SW480 (cell line): ENCODE measurements at places on chromosomes 2 and 18.

DNA sequence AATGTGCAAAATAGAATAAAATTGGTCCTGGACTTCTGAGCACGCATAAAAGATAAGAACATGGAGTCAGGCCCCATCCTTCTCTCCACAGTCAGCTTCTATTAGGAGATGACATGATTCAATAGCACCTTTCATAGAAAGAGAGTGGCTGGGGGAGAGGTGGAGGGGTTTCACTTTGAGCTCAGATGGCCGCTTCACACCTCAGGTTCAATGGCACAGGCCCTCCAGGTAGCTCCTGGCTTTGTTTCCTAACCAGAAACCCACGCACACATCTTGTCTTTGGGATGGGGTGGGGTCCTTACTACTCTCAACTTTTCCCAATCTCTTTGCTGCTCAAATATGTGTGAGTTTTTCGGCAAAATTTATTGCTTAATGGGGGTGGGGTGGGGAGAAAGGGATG lies 332.3 kb downstream of the CLIP4 start:
- DNase-seq: no peak

DNA sequence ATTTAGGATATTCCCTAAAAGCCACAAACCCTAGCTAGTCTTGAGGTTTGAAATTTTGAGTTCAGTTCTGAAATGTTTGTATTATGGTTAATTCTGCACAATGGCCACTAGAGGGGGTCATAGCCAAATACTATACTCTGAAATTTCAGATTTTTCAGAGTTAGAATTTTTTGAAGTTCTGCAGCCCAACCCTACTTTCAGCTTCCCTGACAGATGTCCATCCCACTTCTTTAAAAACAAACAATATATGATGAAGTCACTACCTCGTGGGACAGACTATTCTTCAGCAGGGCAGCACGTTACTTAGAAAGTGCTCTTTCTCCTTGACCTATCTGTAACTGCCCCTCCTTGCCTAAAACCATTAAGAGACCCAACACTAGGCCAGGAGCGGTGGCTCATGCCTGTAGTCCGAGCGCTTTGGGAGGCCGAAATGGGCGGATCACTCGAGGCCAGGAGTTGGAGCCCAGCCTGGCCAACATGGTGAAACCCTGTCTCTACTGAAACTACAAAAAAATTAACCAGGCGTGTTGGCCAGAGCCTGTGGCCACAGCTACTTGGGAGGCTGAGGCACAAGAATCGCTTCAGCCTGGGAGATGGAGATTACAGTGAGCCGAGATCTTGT lies 48.2 kb upstream of the PAPOLG start:
- DNase-seq: peak; percentile 27

- DNase-seq: peak; percentile 59
Measured at GRCh38 chr2:10048501-10049171, 5.3 kb downstream of the KLF11 start.

- no peak for DNase-seq
Measured at GRCh38 chr2:38700113-38700785, 34.3 kb downstream of the GALM start.

GRCh38 chr2:136376211-136376610 lies 258.3 kb upstream of the CXCR4 start:
- DNase-seq: no peak

GRCh38 chr2:199405241-199405640 lies 52.5 kb downstream of the SATB2 start:
- DNase-seq: peak; percentile 6

DNA sequence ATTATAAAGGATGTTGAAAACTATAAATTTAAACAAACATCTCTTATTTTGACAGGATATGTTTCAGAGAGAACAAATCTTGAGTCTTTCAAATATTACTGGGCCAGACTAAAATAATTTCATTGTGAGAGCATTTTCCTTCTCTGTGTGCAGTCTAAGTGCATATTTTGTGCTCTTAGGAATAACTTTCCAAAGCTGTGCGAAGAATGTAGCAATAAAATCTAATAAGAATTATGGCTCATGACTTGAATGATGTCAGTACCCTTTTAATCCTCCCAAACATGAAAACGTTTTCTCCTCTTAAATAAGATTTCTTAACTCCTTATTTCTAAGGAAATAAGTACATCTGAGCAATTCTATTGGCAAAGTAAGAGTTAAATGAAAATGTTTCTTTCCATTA lies 76.2 kb upstream of the EFEMP1 start:
- DNase-seq: no peak

GRCh38 chr2:157848213-157848612 lies 27.9 kb downstream of the ACVR1 start:
- no peak for DNase-seq

DNA sequence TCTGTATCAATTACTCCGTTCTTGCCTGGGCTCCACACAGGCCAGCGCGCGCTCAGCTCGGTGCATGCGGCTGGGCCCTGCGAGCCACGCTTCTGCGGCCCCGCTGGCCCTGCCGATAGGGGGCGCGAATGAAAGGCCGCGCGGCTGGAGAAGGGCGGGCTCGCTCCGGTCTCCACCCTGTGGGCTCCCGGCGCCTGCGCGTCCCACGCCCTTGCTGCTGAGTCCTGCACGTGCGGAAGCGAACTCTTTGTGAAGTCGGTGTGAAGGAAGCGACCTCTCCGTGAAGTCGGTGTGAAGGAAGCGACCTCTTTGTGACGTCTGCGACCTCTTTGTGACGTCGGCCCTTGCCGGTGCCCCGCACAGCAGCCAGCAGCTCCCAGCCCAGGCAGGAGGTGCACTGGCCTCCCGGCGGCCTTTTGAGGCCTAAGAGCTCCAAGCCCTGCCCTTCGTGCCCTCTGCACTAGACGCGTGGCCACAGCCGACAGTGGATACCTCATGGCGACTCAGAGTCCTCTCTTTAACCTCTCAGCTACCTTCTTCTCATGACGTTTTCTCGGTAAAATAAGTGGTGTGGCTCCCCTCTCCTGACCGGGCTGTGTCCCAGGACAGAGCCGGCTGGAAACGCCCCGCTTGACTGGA lies 391.9 kb upstream of the RAB6C start:
- DNase-seq: no peak

DNA sequence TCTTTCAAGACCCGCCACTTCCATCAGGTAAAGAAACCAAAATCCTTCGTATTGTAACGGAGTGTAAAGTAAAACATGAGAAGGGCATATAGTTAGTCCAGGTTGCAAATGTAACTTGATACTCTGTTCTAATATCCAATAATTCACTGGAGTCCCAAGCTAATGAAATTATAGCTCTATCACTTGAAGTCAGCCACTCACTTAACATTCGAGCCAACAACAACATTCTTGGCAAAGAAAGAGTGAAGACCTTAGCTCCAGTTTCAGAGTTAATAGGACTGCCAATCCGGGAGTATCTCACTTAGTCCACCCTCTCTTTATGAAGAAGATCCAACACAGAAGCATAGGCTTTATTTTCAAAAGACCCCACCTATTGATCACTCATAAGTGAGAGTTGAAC lies 298.0 kb upstream of the SOX11 start:
- no peak for DNase-seq

- no peak for DNase-seq
Measured at GRCh38 chr18:23468753-23469459, 15.8 kb downstream of the RIOK3 start.

DNA sequence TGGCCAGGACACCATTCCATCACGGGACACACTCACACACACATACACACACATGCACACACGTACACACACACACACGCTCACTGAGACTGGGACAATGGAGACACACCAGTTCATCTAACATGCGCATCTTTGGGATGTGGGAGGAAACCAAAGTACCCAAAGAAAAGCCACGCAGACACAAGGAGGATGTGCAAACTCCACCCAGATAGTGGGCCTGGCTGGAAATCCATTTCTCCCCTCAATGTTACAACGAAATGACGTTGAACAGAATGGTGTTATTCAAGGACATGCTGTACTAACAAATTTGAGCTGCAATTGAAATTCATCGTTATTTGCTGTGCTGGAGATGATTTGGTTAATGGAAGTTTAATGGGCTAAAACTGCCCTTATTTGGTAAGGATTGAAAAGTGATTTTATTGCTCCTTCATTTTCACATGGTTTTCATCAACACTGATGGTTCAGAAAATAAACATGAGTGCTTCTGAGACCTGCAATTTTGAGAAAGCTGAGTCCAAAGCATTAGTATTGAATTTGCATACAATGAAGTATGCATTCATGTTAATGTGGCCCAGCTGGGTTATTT lies 110.0 kb downstream of the KCNE4 start:
- DNase-seq: no peak

GRCh38 chr2:43989545-43989944 lies 6.2 kb downstream of the LRPPRC start:
- DNase-seq: no peak

- DNase-seq: no peak
Measured at GRCh38 chr18:49926106-49926745, 112.9 kb upstream of the ACAA2 start.

- DNase-seq: no peak
Measured at GRCh38 chr2:65292106-65292400, 64.4 kb downstream of the ACTR2 start.

GRCh38 chr18:28073658-28074057 lies 103.3 kb downstream of the CDH2 start:
- no peak for DNase-seq

- DNase-seq: no peak
Measured at GRCh38 chr2:151374436-151374835, 17.0 kb downstream of the TNFAIP6 start.

- no peak for DNase-seq
Measured at GRCh38 chr2:8934338-8934737, 69.1 kb downstream of the MBOAT2 start.

DNA sequence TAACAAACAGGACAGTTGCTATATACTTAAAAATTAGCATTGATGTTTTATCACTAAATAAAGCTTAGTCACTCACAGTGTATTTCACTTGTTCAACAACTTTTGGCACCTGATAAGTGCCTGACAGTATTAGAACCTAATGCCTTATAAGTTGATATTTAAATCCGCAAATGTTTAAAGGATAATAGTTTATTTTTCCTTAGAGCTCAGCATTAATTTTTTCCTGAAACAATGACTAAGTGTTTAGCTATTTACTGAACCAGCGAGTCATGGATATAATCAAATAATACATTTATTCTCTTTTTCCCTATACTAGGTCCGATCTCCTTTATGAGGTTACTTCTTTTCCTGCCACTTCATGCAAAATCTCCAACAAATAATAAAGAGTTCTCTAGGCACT lies 146.0 kb upstream of the PGAP1 start:
- no peak for DNase-seq

GRCh38 chr18:50154420-50154819 lies 40.5 kb downstream of the MYO5B start:
- no peak for DNase-seq

- DNase-seq: no peak
Measured at GRCh38 chr2:20596973-20597859, 53.7 kb downstream of the HS1BP3 start.

DNA sequence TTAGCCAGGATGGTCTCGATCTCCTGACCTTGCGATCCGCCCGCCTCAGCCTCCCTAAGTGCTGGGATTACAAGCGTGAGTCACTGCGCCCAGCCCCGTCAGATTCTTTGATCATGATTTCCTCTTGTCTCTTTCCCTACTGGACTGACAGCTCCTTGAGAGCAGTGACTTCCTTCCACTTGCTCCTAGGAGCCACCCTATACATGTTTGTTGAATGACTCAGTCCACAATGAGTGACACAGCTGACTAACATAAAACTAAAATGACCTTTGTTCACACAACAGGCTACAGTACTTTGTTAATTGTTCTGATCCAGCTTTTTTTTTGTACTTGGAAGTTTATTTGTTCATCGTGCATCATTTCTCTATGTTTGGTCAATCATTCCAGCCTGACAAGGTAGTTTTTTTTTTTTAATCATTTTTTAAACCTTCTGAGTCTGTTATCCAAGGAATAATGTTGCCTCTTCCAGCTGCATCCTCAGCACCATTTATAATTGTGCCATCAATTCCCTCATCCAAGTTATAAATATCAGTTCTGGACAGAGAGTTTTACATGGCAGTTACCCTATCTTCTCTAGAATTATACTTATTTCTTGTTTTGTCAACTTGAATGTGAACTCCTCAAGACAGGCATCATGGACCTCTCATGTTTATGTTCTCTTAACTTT lies 42.9 kb upstream of the TUBA3E start:
- DNase-seq: peak; percentile 80

- no peak for DNase-seq
Measured at GRCh38 chr2:154587739-154588138, 110.8 kb upstream of the KCNJ3 start.

DNA sequence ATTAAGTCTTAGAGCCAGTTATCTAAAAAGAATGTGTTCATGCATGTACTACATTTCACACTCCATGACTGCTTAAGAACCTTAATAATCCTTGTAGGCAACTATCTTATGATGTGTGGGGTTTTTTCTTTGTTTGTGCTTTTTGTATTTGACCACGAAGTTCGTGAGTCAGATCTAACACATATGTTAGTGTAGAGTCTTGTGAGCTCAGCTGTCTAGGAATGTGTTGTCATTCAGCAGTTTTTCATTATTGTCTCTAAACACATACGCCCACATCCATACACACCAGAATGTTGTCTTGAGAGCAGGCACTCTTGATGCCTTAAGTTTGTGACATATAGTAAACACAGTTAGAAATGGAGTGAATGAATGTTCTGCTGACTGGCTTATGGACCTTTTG lies 38.4 kb downstream of the CAB39 start:
- DNase-seq: no peak

GRCh38 chr2:30569946-30570345 lies 122.9 kb downstream of the LCLAT1 start:
- DNase-seq: no peak

DNA sequence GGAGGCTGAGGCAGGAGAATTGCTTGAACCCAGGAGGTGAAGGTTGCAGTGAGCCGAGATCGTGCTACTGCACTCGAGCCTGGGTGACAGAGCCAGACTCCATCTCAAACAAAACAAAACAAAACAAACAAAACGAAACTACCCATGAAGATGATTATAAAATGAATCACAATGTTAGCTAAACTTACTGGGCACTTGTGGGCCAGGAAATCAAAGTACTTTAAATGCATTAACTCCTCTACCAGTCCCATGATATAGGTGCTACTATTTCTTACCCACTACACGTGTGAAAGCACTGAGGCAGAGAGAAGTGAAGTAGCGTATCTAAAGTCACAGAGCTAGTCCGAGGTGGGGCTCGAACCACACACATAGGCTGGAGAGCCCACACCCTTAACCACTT lies 53.6 kb downstream of the POLE4 start:
- no peak for DNase-seq

DNA sequence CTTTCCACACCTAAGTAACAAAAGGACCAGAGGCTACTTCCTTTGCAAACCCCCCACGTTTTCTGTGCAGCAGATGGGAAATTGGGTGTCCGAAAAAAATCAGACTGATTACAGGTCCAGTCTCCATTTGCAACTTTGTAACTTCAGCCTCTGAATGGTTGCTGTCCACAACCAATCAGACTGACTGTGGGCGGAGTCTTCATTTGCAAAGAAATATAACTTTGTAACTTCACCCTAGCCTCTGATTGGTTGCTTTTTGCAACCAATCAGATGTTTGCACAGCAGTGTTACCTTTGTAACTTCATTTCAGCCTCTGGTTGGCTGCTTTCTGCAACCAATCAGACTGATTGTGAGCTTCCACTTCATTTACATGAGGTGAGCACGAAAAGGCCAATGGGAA lies 27.8 kb upstream of the CACNB4 start:
- no peak for DNase-seq

GRCh38 chr2:241020629-241021190 lies 22.3 kb downstream of the SNED1 start:
- no peak for DNase-seq

- no peak for DNase-seq
Measured at GRCh38 chr18:33578518-33579348, 714 bp downstream of the ASXL3 start.

- no peak for DNase-seq
Measured at GRCh38 chr18:12747530-12748315, 44.9 kb downstream of the PSMG2 start.
